ENCODE measurements at places on chromosomes 11 and 22.
A peak's percentile ranks its signal among the peaks of the same experiment; 100 is the strongest.

DNA sequence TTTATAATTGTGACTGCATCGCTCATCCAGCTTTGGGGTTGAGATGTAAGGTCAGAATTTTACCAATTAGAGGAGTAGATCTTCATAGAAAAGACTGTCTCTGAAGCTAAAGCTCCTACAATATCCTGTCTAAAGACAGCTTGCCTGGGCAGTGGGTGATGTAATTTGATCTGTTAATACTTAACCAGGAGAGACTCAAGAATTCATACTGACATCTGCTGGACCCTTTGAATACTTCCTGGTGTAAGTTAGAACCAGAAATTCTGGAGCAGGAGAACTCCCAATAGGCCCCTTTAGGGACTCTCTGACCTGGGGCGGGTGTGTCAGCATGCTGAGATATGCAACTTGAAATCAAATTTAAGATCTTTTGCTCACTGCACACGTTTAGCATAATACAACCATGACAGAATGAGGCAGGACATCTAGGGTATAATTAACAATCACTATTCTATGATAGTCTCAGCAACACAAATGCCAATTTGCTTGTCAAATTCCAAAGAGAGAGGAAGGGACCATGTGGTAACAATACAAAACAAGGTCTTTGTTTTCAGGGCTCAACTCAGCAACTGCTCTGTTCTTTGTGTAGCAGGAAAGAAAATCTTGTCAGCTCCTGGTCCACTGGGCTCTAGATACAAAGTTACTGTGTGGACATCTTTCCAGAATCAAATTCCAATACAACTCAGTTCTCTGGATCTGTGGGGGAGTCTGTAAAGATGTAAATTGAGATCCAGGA, 143.9 kb downstream of the INSC start:
- peak; percentile 51 for DNase-seq

DNA sequence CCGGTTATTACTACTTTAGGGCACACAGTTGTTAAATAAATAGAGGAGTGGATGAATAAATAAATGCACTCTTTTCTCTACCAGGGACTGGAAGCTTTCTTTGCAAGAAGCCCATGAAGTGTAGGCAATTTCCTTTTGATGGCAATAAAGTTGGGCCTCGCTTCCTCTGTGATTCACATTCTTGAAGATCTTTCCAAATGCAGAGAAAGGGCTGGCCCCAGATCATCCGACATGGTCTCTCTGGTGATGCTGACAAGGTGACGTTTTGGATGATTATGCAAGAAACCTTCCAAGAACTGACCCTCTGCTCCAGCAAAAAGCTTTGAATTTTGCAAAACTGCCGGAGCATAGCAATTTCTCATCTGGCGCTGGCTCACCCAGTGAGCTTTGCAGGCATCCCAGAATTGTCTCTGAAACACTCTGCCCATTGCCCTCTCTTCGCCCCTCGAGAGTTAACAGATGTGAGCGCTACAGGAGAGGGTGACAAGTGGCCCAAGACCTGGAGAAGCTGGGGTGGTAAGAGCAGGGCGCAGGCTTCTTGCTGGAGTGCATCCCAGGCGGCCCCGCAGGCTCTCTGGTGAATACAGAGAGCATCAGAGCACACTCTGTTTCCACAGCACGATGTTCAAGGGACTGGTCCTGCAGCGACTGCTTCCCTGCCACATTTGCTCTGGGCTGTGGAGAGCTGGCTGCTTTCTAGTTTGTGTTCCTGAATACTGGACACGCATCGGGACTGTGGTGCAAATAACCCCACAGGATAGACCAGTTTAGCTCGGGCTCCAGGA, 11.5 kb upstream of the IFT27 start:
- no peak for DNase-seq

DNA sequence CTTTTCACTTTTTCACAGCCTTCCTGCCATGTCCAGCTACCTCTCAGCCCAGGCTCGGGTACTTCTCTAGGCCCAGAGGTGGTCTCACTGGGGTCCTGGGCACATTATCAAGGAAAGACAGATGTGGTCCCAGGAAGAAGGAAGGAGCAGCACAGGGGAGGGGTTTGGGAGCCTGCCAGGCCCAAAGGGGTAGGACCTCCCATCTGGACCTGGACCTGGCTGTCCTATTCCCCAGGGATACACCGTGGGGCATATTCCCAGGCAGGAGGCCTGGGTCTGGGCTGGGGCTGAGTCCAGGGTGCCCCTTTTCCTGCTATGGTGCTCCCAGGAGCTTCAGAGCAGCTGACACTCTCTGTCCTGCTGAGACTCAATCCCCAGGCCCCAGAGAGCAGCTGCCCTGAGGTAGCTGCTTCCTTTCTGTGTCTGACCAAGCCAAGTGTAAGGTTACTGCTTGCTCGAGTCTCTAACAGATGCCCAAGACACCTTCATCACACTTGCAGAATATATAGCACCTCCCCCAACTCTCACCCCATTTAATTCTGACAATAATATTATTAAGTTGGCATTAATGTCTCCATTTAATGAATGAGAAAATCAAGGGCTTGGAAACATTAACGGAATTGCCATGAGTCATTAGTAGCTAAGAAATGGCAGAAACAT, 232.0 kb downstream of the BUD13 start:
- DNase-seq, result no peak

- DNase-seq, result peak; percentile 31
These were observed 52.9 kb downstream of the UVRAG start for GRCh38 chr11:75867778-75868374.

DNA sequence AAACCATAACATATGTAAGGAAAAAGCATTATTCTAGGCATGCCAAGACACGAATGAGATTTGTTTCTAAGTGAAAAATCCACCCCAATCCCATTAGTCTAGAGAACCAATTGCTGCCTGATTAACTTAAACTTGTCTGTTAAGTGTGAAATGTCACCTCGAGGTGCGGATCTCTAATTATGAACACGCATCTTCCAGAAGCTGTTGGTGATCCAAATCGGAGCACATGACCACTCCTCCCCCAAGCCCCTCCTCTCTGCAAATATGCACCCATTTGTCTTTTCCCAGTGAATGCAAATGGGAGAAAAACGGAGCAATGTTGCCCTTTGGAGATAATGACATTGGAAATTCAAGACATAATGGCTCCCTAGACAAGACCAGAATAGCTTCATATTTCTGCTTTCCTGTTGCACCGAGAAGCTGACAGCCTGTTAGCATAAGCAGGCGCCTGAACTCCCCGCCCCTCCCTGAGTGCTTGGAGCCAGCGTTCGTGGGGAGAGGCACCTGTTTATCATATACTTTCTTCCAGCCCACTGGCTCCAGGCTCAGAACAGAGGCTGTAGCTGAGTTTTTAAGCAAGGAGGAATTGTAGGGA, 6.0 kb upstream of the FXYD6 start:
- DNase-seq, result no peak

DNA sequence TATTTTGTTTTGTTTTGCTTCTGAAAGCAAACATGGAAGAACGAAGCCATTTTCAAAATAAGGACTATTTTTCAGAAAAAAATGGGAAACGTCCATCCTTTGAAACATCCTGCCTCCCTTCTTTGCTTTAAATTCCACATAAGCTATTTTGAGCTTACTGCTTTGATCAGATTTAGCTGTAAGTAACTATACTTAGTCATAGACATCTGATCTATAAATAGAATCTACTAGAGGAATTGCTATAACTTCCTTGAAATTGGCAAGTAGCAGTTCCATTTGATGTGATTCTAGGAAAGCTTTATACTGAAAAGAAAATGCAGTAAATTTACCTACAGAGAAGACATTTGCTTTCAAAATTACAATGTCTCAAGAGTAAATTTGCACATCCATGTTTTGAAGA, 305.8 kb downstream of the TTC28 start:
- DNase-seq, result no peak

- no peak for DNase-seq
These were observed 58.2 kb upstream of the PRSS23 start for GRCh38 chr11:86741839-86742805.

GRCh38 chr11:126862664-126863243, 137.8 kb downstream of the KIRREL3 start:
- no peak for DNase-seq

DNA sequence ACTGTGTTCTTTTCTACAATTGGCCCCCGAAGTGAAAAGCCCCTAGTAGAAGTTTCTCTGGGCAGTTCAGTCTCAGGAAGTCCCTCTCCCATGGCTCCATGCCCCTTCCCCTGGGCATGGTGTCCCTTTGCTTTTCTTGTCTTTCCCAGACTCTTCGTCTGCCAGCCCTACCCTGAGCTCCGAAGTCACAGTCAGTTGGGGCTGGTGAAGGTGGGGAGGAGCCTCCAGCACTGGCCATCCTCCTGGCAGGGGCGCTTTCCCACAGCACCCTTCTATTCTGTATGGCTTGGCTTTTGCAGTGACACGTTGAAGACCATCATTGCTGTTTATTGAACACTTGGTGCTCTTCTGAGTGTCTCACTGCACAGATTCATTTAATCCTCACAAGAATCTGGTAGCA, 195.1 kb upstream of the CADM1 start:
- no peak for DNase-seq

DNA sequence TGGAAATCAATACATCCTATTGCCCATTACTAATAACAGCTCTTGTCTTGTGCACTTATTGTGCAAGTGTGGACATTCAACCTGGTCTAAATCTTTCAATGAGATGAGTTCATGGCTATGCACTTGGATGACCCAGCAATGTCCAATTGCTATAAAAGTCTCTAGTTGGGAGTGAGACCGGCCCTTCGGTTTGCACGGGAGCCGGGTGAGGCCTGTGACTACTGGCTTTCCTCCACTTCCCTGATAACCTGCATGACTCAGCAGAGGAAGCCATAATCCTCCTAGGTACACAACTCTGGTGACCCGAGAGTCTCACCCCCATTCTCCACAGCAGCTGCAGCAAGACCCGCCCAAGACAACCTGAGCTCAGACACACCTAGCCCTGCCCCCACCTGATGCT, 135.9 kb upstream of the PAX6 start:
- DNase-seq, result no peak

- no peak for DNase-seq
These were observed 1256.1 kb upstream of the CNTN5 start for GRCh38 chr11:97764605-97765004.

DNA sequence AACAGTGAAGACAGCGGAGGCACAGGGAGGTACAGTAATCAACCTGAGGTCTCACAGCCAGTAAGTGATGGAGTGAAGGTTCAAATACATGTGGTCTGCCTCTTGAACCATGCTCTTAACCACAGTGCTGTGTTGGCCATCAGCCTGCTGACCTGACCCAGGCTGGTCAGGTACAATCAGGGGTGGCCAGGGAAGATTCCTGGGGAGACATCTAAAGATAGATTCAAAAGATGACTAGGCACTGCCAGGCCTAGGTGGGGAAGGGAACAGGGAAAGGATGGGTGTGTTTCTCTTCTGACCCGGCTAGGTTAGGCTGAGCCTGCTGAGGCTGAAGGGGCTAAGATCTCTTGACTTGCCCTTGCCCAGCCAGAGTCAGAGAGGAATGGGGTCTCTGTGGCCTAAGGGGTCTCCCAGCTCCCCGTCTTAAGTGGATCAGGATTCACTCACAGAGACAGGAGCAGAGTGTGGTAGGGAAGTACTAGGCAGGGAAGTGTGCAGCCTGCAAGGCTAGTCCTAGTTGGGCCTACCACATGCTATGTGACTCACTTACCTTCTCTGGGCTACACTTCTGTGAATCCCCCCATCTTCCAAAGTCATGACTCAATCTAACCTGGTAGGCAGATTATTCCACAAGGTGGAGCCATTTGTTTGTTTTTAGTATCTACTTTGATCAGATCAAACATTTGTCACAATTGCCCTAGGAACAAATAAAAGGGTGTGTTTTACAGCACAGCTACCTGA, 10.4 kb upstream of the SREBF2 start:
- peak; percentile 62 for DNase-seq

- DNase-seq, result no peak
These were observed 112.5 kb downstream of the MICAL3 start for GRCh38 chr22:17911887-17912286.

- DNase-seq, result no peak
These were observed 94.3 kb upstream of the CTSC start for GRCh38 chr11:88431675-88432341.

DNA sequence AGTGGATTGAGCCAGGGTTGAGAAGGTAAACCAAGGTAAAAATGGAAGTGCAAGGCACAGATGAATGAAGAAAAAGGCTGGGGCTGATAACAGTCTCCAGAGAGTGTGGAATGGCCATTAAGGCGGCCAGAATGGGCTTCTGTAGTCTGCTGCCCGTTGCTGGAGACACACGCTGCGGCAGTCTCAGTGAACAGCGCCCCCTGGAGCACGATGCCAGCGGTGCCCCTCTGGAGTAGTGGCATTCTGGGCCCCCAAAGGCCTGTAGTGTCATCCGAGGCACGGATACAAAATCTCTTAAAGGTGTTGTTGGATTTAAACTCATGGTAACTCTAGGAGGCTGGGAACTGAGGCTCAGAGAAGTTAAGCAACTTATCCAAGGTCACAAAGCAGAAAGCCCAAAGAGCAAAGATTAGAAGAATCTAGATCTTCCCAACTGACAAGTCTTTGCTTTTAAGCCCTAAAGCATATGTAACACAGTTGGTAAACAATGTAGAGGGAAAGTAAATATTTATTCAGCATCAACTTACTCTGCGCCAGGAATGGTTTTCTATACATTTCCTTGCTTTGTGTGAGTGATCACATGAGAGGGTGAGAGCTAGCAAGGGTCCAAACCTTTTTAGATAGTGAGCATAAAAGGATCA, 18.2 kb downstream of the KCNJ1 start:
- peak; percentile 49 for DNase-seq

DNA sequence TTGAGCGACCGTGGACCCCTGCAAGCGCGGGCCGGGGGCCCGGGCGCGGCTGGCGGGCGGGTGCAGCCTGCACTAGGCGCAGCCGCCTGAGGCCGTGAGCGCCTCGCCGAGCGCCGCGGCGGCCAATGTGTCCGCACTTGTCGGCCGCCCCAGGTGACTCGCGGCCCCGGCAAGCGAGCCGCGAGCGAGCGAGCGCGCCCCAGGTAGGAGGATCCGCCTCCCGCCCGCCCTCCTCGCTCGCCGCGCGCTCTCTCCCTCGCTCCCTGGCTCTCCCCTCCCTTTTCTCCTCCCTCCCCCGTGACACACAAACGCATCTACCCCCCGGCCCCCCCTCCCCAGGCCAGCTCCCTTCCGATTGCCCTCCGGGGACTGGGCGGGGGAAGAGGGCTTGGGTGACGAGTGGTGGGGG, at the start of gene WNT7B:
TSS of gene WNT7B (minus strand) at position 160 of the 409 bp plus-strand sequence. CDS start 408 bp downstream, outside the sequence.
- peak; percentile 33 for DNase-seq

GRCh38 chr22:47805394-47805935, 1043.0 kb downstream of the TBC1D22A start:
- no peak for DNase-seq

GRCh38 chr11:115471367-115471766, 32.8 kb downstream of the CADM1 start:
- no peak for DNase-seq

DNA sequence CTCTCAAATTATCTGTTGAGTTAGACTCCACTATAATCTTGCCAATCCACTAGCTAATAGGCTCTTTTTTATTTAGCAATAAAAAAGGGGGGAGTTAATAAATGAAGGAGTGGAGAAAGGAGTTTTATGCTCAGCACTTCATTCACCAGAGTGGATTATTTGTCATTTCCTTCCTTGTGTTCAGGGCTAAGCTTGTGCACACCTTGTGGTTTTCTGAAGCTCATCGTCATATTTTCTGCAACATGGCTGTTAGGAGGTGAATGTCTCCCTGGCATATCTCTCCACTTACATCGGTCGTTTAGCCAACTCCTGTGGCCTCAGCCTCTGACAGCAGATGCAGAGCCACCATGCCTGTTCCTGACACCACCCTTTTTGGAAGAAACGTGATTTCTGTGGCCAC, 83.9 kb upstream of the MTNR1B start:
- no peak for DNase-seq

GRCh38 chr11:93655581-93656255, 5.8 kb upstream of the CEP295 start:
- DNase-seq, result no peak

- no peak for DNase-seq
These were observed 29.7 kb upstream of the EMSY start for GRCh38 chr11:76415073-76415472.

All from HCT116 (cell line).